PC-9 (cell line): ENCODE measurements at places on chromosomes 7 and 10. TPM values are rescaled to one million over a fixed set of nuclear protein-coding genes. Genes with fewer than 3 reads are reported as not detected.
A peak's percentile ranks its signal among the peaks of the same experiment; 100 is the strongest.

GRCh38 chr7:149825567-149826343 is 12.4 kb upstream of the ZNF862 start:
- DNase-seq = peak; percentile 48

- no peak for DNase-seq
These were observed 103.3 kb downstream of the ACTR3B start for GRCh38 chr7:152862856-152863255.

- no peak for DNase-seq
These were observed 430.1 kb upstream of the ETV1 start for GRCh38 chr7:14419531-14419930.

DNA sequence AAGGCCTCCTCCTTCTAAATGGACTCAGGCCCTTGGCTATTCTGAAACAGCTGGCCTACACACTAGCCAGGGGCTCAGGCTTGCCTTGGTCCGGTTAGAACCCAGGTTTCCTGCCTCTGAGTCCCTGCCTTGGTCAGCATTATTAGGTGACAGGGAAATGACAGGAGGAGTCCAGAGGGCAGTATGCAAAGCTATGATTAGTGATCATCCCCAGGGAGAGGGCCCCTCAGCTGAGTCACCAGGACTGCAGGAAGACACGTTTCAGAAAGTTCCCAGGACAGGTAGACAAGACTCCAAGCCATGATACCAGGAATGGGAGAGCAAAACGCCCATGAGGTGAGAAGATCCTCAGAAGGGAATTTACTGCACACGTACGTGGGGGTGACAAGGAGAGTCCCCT is 301.1 kb upstream of the COBL start:
- DNase-seq = no peak

DNA sequence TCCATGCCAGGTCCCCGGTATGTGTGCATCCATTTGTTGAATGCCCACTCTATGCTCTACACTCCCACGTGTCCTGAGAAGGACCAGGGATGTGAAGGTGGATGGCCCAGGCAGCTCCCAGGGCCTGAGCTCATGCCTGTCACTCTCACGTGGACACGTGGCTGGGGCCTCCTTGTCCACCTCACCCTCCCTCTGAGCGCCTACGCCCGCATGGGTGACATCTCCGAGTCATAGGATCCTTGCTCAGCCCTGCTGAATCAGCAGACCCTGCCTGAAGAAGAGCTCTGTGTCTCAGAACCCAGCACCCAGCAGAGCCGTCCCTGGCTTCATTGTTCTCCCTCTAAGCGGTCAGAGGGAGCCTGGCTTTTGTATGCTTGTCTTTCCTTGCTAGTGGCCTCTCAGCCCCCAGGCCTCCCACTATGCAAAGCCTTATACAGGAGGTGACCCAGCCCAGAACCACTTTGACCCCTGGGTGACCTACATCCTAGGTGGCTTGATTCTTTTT is 107.9 kb upstream of the PPIF start:
- DNase-seq = peak; percentile 61

DNA sequence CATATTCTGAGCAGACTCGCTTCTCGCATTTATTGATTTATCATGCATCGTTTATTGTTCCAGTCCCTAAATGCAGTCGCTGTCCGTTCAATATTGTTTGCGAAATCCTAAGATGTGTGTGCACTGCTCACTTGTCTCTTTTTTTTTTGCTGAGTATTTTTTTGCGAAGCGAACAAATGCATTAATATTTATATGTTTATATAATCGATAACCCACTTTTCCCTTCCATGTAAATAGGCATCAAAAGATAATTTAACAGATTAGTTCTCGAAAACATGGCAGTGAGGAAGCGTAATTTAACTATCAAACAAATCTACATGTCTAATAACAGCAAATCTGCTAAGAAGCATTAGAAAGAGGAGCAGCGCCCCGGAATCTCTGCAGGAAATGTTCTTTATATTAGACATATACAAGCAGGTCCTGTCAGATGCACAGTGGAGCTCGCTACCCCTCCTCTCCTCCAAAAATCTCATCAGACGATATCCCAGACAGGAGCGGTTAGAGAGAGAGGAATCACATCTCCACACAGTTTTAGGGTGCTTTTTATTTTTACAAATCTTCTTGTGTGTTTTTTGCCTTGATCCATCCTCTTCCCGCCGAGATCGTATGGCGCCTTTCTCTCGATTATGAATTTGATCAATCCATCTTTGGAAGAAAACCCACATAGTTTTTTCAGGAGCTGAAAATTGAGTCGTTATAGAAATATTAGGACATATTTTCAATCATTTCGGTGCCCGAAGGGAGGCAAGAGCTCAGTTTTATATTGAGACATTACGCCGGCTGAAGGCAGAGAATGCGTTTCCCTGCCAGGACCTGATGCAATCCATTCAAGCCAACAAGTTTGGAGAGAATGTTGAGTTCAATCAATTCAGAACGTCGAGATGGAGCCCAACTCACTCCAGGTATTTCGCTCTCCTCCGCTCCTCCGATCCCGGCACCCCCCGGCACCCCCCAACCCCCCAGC is at the start of gene ARID5B:
Gene ARID5B, plus strand, starts transcription at position 871 of the 964 bp plus-strand sequence. Its CDS starts 11 bp downstream, at position 882.
- peak; percentile 48 for DNase-seq

- peak; percentile 87 for DNase-seq
These were observed 481.5 kb upstream of the AKR1E2 start for GRCh38 chr10:4344492-4344994.

GRCh38 chr10:109405338-109405737 is 518.0 kb downstream of the XPNPEP1 start:
- DNase-seq = no peak

- DNase-seq = no peak
These were observed 28.3 kb upstream of the RALA start for GRCh38 chr7:39594988-39595620.

- DNase-seq = peak; percentile 61
These were observed 55.2 kb upstream of the GSDME start for GRCh38 chr7:24812305-24812945.

DNA sequence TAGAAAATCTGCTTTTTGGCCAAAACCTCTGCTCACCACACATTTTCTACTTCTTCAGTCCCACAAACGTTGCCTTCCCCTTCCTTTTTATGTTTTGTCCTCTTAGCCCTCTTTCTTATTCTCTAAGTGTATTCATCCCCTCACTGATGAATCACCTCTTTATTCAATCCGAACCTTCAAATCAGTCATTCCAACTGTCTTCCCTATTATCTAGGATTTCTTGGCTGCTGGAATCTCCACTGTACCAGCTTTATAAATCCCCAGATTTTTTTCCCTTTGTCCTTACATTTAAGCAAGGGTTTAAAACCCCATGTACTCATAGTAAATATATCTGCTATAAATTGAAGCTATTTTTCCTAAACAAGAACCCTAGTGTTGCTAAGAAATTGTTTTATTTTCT is 176.9 kb downstream of the SEMA3A start:
- no peak for DNase-seq

- peak; percentile 23 for DNase-seq
These were observed 83.6 kb downstream of the CD36 start for GRCh38 chr7:80721883-80722615.

GRCh38 chr7:44161371-44161770 is 20.2 kb upstream of the MYL7 start:
- no peak for DNase-seq

DNA sequence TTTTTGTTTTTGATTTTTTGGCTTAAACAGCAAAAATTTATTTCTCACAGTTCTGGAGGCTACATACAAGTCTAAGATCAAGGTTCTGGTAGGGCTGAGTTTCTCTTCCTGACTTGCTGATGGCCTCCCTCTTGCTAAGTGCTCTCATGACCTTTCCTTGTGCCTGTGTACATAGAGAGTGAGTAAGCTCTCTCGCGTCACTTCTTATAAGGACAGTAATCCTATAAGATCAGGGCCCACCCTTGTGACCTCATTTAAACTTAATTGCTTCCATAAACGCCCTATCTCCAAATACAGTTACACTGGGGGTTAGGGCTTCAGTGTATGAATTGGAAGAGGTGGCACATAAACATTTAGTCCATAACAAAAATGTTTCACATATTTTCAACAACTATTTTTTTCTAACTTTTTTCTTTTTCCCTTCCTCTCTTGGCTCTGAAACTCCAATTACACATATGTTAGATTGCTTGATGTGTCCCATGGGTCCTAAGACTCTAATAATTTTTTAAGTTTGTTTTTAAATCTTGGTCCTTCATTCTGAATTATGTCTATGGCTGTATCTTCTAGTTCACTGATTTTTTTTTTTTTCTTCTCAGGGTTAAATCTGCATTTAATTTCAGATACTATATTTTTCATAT is 149.8 kb downstream of the HBP1 start:
- no peak for DNase-seq

GRCh38 chr10:30045961-30046360 is 13.4 kb downstream of the JCAD start:
- no peak for DNase-seq

GRCh38 chr10:36003031-36003600 is 361.0 kb upstream of the FZD8 start:
- no peak for DNase-seq

The AOC1 gene
- 11.4 and 13.1 TPM in 2 replicates for total RNA-seq

The RADIL gene
- total RNA-seq = 0.35 and 0.73 TPM in 2 replicates

The PAX4 gene
- total RNA-seq = not detected in 2 replicates

The PKD1L1 gene
- 0.07 and 0.08 TPM in 2 replicates for total RNA-seq

The C10orf105 gene
- total RNA-seq = not detected in 2 replicates

The CTNNA3 gene
- not detected in 2 replicates for total RNA-seq

The GRM3 gene
- not detected in 2 replicates for total RNA-seq

The PNLIP gene
- not detected in 2 replicates for total RNA-seq

The CPEB3 gene
- total RNA-seq = 1.1 and 1.4 TPM in 2 replicates

The DLD gene
- 109 and 157 TPM in 2 replicates for total RNA-seq
